Progenitor cell of endocrine pancreas (in vitro differentiated cells): ENCODE measurements at places on chromosomes 12 and 14. TPM values are rescaled to one million over a fixed set of nuclear protein-coding genes. Genes with fewer than 3 reads are reported as not detected.
A peak's percentile ranks its signal among the peaks of the same experiment; 100 is the strongest.

DNA sequence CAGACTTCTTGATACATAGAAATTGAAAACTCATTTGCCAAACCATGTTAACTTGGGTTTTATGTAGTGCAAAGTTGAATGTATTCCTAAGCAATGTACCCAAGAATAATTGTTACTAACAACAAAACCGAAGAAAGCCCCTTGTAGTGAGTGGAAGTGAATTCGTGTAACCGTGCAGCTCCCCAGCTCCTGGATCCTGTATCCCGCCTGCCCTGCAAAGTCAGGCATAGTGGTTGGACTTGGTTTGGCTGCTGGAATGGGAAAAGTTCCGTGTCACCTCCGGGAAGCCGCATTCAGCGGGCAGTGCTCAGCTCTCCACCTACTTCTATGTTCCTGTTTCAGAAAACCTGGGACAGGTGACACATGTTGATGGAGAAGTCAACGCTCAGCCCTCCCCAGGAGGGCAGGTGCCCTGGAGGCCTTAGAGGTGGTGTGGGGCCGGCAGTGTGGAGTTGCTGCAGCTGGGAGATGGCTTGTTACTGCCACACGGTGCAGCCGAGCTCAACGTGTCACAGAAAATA, 29.2 kb upstream of the C14orf180 start:
- no peak overlapping the region for H3K27ac ChIP-seq
- peaks cover 28% of the 10 kb centered on the region for H3K27me3 ChIP-seq
- no peak overlapping the region for H3K4me3 ChIP-seq
- H3K36me3 ChIP-seq = no peaks in the 10 kb centered on the region
- DNase-seq = no peak

DNA sequence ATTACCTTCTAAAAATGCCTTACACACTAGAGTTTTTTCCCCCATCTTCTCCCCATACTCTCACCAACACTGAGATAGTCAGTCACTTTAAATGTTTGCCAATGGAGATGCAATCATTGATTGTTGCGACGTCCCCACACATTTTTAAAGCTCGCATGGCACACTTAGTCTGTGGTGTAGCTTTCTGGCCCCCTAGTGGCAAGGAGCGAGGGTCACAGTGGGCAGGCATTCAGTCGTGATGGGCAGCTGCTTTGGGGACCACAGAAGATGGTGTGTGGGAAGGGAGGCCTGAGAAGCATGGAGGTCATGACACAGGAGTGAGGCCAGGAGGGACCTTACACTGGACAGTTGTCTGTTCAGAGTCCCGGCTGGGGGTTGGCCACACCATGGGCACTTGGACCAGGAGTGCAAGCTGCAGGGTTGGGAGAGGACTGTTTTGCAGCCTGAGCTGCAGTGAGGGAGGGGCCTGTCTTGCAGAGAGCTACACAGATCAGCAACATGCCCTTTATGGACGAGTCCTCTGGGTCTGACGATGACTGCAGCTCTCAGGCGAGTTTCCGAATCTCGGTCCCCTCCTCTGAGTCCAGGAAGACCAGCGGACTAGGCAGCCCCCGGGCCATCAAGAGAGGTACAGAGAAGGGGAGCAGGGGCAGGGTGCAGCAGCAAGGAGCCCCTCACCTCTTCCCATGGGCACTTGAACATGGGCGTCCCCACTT, 28.6 kb downstream of the PIGH start:
- peaks cover 23% of the 10 kb centered on the region for H3K36me3 ChIP-seq
- H3K27me3 ChIP-seq = no peaks in the 10 kb centered on the region
- peak overlapping the region; percentile 21 for H3K27ac ChIP-seq

DNA sequence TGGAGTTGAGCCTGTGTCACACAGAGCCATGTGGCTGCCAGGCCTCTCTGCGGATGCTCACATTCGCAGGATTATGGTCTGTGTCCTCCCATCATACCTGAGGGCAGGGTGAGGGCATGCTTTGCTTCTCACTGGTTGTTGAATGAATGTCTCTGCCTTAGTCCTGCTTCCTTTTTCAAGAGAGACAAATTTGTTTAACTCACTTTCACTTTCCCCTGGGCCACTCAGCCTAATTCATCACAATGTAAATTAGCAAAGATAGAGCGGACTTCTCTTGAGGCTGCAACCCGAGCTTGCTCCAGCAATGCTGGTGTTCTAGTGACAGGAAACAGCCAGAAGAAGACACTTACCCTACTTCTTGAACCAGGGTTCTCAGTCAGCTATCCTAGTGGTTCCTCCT, 35.5 kb upstream of the PAX9 start:
- H3K4me3 ChIP-seq = no peak overlapping the region
- H3K4me1 ChIP-seq = no peaks in the 10 kb centered on the region
- no peak for DNase-seq
- H3K27ac ChIP-seq = no peak overlapping the region
- peaks cover 45% of the 10 kb centered on the region for H3K27me3 ChIP-seq
- H3K36me3 ChIP-seq = no peaks in the 10 kb centered on the region

DNA sequence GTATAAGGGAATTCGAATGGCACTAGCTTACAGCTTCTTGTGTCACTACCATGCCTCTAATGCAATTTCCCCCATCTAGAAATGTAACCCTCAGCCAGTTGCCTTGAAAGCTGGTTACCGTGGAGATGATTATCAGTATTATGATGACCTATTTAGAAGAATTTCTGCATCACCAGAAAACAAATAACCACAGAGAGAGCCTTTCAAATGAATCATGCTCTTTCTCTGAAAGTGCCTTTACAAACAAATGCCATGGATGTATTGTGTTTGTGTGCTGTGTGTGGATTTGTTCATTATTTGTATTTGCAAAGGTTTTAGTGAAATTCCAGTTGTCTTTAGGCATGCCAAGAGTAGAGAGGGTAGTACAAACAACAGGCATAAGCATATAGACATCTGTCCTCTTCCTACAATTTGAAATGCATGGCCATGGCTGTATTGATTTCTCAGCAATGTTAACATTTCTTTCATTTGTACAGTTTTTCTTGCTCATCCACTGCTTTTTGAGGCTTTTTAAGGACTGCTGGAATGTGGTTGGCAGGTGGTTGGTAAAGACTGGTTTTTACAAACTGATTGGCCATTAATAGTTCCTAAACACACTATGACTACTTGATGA, 266.5 kb downstream of the PAWR start:
- H3K27ac ChIP-seq = peak overlapping the region; percentile 76
- peaks cover 26% of the 10 kb centered on the region for H3K4me1 ChIP-seq

GRCh38 chr14:89543425-89543790, 126.4 kb upstream of the FOXN3 start:
- peaks cover 2% of the 10 kb centered on the region for H3K27me3 ChIP-seq
- H3K4me3 ChIP-seq = no peak overlapping the region
- no peaks in the 10 kb centered on the region for H3K36me3 ChIP-seq
- peak; percentile 13 for DNase-seq
- peaks cover 20% of the 10 kb centered on the region for H3K4me1 ChIP-seq

GRCh38 chr12:54648265-54648664, at the start of gene DCD:
TSS of gene DCD (minus strand) at chr12:54648365. CDS start at chr12:54648303, 62 bp downstream.
- no peak within 1 kb of the TSS for H3K4me3 ChIP-seq
- peaks cover 63% of the 10 kb centered on the region for H3K27me3 ChIP-seq
- no peaks in the 10 kb centered on the region for H3K36me3 ChIP-seq
- H3K4me1 ChIP-seq = no peaks in the 10 kb centered on the region

GRCh38 chr14:59224341-59224740, 35.9 kb downstream of the DAAM1 start:
- H3K27ac ChIP-seq = no peak overlapping the region
- H3K27me3 ChIP-seq = no peaks in the 10 kb centered on the region
- H3K4me1 ChIP-seq = peaks cover 2% of the 10 kb centered on the region
- no peak overlapping the region for H3K4me3 ChIP-seq
- no peak for DNase-seq

Gene CLEC7A
- total RNA-seq = not detected in 2 replicates

Gene KCNH3
- 29.2 and 31.9 TPM in 2 replicates for total RNA-seq

Gene PLEKHD1
- total RNA-seq = 1.5 and 2.0 TPM in 2 replicates
